RWPE1 (cell line): ENCODE measurements at places on chromosomes 11 and 22.
A peak's percentile ranks its signal among the peaks of the same experiment; 100 is the strongest.

GRCh38 chr11:93197380-93198214 is at the start of gene SLC36A4:
SLC36A4 (minus strand) TSS chr11:93197991; CDS start chr11:93197832, 159 bp downstream.
- DNase-seq, result peak; percentile 72

- no peak for DNase-seq
These were observed 62.2 kb upstream of the FDX1 start for GRCh38 chr11:110367571-110367970.

DNA sequence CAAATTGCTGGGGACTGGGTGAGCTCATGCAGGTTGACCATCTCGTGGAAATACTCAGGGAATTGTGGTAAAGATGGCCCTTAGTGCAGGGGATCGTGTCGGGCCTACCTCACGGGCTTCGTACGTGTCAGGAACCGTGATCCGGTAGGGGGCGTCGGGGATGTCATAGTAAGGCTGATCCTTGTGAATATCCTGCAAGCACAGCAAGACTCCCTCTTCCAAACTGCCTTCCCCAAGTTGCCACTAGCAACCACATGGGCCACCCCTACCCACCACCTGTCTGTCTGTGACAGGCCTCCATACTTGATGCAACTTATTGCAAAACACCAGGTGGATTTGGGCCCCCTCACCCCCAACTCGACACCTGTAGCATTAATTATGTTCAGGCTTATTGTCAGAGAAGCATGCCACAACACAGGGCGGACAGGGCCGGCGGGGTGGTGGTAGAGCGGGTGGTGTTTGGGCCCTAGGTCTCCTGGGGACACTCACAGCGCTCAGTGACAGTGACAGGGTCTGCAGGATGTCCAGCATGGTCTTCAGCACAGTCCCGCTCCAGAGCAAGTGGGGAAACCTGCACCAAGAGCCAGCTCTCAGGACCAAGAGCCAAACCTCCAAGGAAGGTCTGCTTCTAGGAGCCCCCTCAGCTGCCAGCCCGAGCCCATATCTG is 22.6 kb upstream of the SERPIND1 start:
- no peak for DNase-seq

- DNase-seq, result no peak
These were observed 60.0 kb upstream of the NECTIN1 start for GRCh38 chr11:119788911-119789560.

- no peak for DNase-seq
These were observed 4.8 kb upstream of the LSP1 start for GRCh38 chr11:1847926-1848639.

- no peak for DNase-seq
These were observed 138.9 kb upstream of the CCDC90B start for GRCh38 chr11:83425137-83425466.

DNA sequence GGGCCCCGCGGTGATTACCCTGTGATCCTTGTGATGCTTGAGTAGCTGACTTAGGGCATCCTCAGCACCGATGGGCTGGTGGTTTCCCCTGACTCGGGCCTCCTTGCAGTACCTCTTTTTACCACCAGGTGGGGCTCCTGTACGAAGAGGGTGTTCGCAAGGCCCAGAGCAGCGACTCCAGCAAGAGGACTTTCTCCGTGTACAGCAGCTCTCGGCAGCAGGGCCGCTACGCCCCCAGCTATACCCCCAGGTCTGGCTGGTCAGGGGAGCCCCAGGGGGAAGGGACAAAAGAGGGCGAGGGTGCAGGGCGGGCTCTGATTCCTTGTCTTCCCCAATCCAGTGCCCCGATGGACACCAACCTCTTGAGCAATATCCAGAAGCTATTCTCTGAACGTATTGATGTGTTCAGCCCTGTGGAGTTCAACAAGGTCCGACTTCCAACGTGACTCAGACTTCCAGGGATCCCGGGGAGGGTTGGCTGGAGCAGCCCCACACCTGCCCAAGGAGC is 1.3 kb upstream of the TM7SF2 start:
- DNase-seq, result peak; percentile 74

- DNase-seq, result no peak
These were observed 99.8 kb upstream of the ALX4 start for GRCh38 chr11:44409558-44410236.

GRCh38 chr22:37301144-37301830 is 19.0 kb downstream of the CYTH4 start:
- DNase-seq, result no peak

GRCh38 chr11:44989831-44990566 is 39.3 kb upstream of the TP53I11 start:
- peak; percentile 57 for DNase-seq

DNA sequence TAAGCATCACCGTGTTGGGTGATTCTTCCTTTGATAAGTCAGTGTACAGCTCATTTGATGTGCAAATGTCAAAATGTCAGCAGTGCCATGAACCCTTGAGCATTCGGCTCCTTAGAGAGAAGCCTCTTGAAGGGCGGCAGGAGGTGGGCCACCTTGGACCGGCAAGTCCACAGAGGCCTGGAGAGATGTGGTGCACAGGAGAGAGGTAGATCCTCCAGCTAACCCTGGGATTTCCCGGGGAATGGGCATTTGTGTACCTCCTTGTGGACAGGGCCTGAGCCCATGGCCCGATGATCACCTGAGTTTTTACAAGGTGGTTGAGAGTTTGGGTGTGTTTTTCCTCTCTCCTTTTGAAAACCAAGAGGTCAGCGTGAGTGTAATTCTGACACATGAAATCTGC is 133.2 kb upstream of the RCN1 start:
- DNase-seq, result no peak

- no peak for DNase-seq
These were observed 1171.4 kb downstream of the TBC1D22A start for GRCh38 chr22:47933891-47934290.

DNA sequence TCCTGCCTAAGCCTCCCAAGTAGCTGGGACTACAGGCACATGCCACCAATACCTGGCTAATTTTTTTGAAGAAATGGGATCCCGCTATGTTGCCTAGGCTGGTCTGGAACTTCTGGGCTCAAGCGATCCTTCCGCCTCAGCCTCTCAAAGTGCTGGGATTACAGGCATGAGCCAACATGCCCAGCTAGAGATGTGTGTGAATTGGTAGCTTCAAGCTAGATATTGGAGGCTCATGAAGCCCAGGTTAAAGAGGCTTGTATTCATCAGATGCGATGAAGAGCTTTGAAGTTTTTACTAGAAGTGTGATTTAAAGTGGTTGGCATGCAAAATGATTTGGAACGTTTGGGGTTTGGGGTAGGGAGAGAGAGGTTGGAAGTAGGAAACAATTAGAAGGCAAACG is 19.6 kb downstream of the NF2 start:
- no peak for DNase-seq

GRCh38 chr22:19871023-19871844 is 16.6 kb upstream of the GNB1L start:
- no peak for DNase-seq

GRCh38 chr22:38923463-38924346 is 33.7 kb upstream of the APOBEC3A start:
- DNase-seq, result peak; percentile 55

DNA sequence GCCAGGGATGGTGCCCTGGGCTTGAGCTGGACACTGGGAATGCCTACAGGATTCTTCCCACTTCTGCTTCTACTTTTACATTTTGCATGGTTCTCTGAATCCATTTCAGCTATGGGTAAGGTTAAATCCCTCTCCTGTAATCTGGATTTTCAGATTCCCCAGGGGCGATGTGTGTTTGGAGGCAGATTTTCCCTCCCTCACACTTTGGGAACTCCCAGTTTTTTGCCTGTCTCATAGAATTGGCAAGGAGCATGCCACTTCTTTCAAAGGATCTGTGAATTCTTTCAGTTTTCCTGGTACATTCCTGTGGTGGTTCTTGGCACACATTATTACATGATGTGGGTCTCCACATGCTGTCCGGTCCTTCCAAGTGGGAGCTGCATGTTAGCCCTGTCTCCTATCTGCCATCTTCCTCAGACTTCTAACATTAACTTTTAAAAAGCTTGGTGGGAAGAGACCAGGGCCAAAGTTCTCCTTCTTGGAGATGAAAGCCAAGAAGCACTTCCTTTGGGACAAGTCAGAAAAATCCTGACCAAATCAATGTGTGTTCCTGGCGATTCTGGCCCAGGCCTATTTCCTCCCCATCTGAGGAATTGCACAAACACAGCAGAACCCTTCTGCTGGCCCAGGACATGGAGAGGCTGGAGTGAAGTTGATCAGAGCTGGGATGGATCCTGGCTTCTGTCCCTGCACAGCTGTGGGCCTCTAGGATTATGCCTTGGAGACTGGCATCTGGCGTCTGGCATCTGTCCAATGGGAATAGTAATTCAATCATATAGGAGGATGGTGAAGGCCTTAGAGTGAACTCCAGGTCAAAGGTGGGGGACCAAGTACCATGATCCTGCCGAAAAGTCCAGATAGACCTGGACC is 5.4 kb upstream of the APOL2 start:
- no peak for DNase-seq

DNA sequence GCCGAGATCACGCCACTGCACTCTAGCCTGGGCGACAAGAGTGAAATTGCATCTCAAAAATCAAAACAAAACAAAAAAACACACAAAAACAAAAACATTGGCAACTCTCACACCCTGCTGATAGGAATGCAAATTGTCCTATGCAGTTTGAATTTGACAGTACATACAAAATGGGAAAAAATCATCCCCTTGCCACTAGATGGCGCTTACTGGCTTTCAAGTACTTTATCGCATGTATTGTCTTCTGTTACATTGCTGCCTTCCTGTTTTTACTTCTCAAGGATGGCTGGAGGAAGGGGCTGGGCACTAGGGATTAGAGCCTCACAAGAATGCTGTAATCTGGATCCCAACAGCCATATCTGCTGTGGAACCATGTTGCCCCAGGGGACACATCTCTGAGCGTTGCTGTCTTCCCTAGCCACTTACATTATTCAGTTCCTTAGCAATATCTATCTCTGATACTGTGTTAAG is 59.4 kb upstream of the A4GALT start:
- peak; percentile 42 for DNase-seq

DNA sequence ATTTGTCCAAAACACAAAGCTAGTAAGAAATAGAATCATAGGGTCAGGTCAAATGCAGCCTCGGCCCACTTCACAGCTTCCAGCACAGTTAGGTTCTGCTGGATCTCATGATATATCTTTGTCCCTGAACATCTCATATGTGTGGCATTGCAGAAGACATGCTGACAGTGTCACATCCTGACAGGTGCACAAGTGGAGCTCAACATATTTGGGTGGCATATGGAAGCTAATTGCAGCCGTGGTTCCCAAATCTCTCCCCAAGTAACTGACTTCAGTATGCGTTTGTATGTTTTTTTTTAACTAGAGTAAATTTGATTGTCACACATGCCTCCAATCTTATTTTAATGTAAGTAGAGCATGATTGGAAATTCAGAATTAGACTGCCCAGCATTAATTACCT is 33.4 kb downstream of the NAV2 start:
- DNase-seq, result no peak

- DNase-seq, result peak; percentile 49
These were observed 30.1 kb upstream of the TMEM45B start for GRCh38 chr11:129785383-129786111.

DNA sequence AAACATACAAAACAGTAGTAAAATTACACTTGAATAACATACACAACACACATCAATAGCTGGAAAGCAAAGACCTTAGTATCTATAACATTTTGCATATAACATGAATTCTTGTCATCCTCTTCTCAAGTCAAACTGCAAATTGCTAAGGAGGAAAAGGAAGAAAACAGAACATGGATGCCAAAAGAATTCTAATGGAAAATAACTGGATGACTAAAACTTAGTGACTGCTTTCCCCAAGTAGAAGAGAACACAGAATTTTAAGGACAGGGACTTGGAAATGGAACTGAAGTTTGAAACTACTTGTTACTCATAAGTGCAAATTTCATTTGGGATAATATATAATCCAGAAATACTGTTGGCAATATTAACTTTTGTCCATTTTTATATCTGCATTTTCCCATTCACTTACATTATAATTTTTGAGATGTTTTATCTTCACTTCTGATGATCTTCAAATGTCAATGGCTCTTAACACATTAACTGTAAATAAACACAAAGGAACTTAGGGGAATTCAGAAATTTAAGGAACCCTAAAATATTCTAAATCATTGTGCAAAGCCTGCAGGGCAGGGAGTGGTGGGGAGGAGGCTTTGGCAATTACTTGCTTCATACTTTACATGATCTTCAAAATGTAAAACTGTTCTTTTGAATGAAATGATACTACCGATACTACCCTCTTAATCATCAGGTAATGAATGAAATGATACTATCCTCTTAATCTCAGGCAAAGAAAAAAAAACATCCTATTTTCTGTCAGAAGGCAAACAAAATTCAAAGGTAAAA is 9.9 kb downstream of the MTMR2 start:
- DNase-seq, result no peak

- DNase-seq, result no peak
These were observed 204.5 kb downstream of the RAB38 start for GRCh38 chr11:87970762-87971161.

DNA sequence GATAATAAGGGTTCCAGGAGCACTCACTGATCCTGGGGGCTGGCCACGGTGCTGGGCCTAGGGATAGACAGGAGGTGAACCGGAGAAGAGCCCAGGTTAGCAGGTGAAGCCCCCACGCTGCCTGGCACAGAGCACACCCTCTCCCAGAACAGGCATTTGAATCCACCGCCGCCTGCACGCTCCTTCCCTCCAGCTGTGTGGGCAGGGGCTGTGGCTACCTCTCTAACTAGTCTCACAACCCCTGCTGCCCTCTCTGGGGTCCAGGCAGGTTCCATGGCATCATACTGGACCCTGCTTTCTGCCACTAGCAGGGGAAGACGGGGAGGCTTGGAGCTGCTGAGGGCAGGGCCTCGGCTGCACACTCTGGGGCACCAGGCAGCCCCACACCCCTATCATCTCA is 358.0 kb downstream of the CTTN start:
- no peak for DNase-seq

DNA sequence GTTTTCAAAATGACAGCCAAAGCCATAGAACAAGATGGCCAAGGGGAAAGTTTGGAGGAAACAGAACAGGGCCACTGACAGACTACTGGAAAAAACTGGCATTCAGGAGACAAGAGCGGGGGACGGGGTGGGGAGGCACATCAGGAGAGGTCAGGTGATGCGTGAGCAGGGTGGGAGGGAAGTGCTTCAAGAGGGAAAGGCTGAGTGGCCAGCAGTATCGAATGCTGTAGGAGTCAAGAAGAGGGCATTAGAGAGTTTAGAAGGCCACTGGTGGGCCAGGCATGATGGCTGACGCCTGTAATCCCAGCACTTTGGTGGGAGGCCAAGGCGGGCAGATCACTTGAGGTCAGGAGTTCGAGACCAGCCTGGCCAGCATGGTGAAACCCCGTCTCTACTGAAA is 8.2 kb downstream of the GTPBP1 start:
- no peak for DNase-seq
